Left cardiac atrium (tissue), 4 donors: ENCODE measurements at places on chromosomes 7 and 10.

GRCh38 chr10:44384601-44385025, 284 bp downstream of the CXCL12 start:
- DNase-seq, result no peak

DNA sequence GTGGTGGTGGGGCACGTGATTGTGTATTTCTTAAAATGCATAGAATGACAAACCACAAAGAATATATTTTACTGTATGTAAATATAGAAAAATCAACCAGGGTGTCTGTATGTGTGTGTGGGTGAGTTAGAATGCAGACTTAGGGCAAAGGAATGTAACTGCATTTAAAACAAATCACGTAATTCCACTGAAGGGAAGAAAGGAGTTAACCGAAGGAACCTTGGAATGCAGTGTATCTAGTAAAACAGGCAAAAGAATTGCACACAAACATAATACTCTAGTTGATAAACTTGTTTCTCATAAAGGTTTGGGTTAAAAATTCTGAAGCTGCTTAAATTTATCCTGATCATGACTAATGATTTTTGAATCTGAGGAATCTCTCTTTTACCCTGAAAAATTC, 134.9 kb downstream of the ADRA2A start:
- DNase-seq, result no peak

DNA sequence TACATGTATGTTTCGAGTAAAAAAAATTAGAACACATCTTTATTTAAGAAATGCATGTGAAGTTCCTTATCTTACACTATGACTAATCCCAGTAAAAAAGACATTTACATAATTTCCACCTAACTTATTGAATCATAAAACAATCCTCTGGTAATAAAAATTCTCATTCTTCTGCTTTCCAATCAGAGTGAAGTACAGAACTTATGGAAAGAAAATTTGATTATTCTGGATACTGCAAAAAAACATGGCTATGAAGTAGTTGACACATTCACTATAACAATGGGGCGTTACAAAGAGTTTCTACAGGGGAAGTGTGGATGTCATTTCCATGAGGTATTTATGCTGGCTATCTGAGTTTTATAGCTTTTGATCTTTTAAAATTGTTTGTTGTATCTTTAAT, 57.7 kb upstream of the WNT16 start:
- no peak for DNase-seq

DNA sequence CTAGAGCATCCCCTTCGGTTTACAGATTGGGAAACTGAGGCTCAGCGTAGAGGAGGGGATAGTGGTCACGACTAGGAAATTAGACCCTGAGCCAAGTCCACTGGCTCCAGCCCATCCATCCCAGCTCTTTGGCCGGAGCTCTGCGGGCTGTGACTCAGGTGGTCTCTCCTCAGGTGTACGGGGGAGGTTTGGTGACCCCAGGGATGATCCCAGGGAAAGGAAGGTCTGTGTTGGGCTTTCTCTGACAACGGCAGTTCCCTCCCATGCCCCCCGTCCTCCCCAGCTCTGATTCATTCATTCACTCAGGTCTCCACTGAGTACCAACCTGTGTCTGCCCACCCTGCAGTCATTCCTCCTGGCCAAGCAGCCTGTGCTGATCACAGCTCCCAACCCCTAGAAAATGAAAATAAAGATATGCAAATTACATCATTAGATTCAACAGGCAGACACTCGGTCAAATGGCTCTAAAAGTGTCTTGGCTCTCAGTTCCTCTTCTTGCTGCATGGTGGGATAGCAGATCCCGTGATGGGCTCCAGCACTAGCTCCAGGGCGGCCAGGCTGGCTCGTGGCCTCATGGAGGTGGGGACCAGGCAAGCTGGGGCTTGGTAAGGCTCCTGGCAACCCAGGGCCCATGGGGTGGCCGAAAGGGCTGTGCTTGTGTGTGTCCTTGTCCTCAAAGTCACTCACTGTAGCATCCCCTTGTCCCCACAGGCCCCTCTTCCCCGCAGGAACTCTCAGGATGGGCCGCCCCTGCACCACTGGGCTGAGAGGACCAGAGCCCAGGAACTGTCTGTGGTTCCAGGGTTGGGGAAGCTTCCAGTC, 37.8 kb downstream of the CLRN3 start:
- no peak for DNase-seq

- peak; percentile 37 for DNase-seq
Observed at GRCh38 chr7:157540020-157540419, 203.2 kb downstream of the DNAJB6 start.
